ENCODE measurements at places on chromosomes 4 and X. TPM values are rescaled to one million over a fixed set of nuclear protein-coding genes. Genes with fewer than 3 reads are reported as not detected.

DNA sequence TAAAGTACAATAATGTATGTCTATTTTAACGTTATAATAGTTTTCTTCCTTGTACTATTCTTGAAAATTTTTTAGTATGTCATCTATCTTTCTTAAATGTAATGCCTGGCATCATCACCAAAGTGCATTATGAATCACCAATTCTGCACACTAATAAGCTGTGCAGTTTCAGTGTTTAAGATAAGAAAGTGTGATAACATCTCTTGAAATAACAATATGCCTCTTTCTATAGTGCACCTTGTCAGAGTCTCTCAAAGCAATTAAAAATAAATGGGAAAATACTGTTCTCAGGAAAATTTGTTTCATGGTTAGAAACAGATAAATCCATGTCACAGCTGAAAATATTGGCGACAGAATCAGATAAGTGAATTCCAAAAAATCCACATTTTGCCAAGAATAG is 457.4 kb upstream of the PCDH10 start:
- H3K4me3 ChIP-seq = no peak overlapping the region
- no peak for DNase-seq
- H3K27ac ChIP-seq = no peak overlapping the region
- no peaks in the 10 kb centered on the region for H3K27me3 ChIP-seq

Gene PNMA3
- 0.69 TPM for total RNA-seq

DNA sequence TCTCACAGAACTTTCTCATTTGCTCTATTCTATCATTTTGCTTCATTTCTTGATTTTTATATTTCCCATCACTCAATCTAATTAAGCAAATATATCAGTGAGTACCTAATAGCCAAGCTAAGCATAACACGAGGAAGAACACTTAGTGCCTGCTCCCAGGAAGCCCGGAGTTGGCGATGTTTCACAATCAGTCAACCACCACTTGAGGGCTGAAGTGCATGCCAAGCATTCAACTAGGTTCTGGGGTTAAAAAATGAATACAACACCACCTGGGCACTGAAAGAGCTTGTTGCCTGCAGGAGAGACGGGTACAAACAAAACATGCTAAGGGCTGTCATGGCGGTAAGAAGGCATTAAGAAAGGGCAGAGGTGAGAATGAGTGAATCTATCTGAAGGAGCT is 47.5 kb downstream of the UCHL1 start:
- H3K27ac ChIP-seq = no peak overlapping the region
- H3K4me1 ChIP-seq = no peaks in the 10 kb centered on the region
- no peaks in the 10 kb centered on the region for H3K27me3 ChIP-seq
- no peak overlapping the region for H3K4me3 ChIP-seq
- DNase-seq = no peak
- H3K36me3 ChIP-seq = no peaks in the 10 kb centered on the region

Gene PRKG2
- not detected for total RNA-seq

GRCh38 chr4:183843248-183843671 is 61.8 kb upstream of the STOX2 start:
- H3K4me3 ChIP-seq = no peak overlapping the region
- no peak for DNase-seq
- H3K27me3 ChIP-seq = no peaks in the 10 kb centered on the region
- H3K27ac ChIP-seq = no peak overlapping the region

GRCh38 chr4:150207871-150208270 is 129.6 kb downstream of the DCLK2 start:
- H3K36me3 ChIP-seq = no peaks in the 10 kb centered on the region
- no peak overlapping the region for H3K27ac ChIP-seq
- H3K4me1 ChIP-seq = no peaks in the 10 kb centered on the region
- no peak overlapping the region for H3K4me3 ChIP-seq

DNA sequence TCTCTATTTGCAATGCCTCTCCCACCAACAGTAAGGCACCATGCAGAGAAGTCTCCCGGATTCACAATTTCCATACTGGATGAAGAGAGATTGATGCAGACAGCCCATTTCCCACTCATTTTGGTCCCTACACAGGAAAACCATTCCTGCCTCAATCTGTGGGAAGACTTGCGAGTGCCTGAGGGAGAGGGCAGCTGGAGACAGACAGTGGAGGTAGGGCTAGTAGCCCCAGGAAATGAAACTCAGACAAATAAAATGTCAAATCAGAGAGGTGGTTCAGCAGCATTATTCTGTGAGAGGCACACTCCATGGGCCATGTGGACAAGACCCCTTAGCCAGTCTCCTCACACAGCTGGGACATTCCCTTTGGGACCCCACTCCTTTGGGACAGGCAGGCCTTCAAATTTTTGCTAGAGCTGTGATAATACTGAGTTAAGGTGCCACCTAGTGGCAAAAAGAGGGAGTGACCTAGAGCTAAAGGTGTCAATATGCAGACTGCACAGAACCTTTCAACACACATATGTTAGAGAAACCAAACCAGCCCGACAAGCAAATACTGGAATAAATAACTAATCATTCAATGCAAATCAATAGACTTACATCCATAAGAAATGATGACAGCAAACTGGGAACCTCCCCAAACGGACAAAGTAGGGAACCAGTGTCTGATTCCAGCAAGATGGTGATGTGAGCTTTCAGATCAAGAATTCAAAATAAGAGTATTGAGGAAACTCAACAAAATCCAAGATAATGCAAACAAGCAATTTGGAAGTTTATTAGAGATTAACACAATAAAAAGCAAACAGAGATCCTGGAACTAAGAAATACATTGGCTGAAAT is 1865.3 kb upstream of the AGA start:
- no peaks in the 10 kb centered on the region for H3K4me1 ChIP-seq
- H3K27ac ChIP-seq = no peak overlapping the region
- H3K36me3 ChIP-seq = no peaks in the 10 kb centered on the region
- DNase-seq = no peak
- H3K27me3 ChIP-seq = no peaks in the 10 kb centered on the region

- H3K4me3 ChIP-seq = no peak overlapping the region
- no peaks in the 10 kb centered on the region for H3K27me3 ChIP-seq
- H3K36me3 ChIP-seq = no peaks in the 10 kb centered on the region
- no peak overlapping the region for H3K27ac ChIP-seq
- DNase-seq = no peak
These were observed 72.4 kb downstream of the ANKRD50 start for GRCh38 chr4:124640022-124640730.

Gene TMPRSS11D
- not detected for total RNA-seq

GRCh38 chr4:154478128-154478527 is 13.5 kb downstream of the DCHS2 start:
- H3K27me3 ChIP-seq = peaks cover 2% of the 10 kb centered on the region
- no peaks in the 10 kb centered on the region for H3K36me3 ChIP-seq
- no peak overlapping the region for H3K4me3 ChIP-seq
- H3K27ac ChIP-seq = no peak overlapping the region

Gene SCOC
- 31.6 TPM for total RNA-seq

DNA sequence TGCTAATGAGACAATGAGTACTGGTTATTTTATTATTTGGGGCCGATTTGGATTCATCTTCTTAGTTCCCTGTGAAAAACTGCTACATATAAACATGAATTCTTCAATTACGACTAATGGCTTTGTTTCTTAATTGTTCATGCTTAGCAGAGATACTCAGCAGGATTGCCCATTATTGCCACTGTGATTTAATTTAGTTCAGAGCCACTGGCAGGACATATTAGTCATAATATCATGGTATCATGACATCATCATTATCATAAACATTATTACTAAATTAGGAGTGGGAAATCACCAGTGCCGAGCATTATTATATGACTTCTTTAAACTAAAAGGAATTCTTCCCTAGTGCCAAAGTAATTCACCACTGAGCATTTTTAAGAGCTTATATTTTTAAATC is 201.4 kb downstream of the SPOCK3 start:
- DNase-seq = no peak
- no peak overlapping the region for H3K4me3 ChIP-seq
- H3K27ac ChIP-seq = no peak overlapping the region

All from psoas muscle (tissue), 8 donors.